Mononuclear cell (primary cell): ENCODE measurements at places on chromosomes 3 and 15. TPM values are rescaled to one million over a fixed set of nuclear protein-coding genes. Genes with fewer than 3 reads are reported as not detected.

Gene PAQR5
- total RNA-seq = under 0.01 TPM

Gene GPR149
- total RNA-seq = not detected

Gene PCBP4
- total RNA-seq = 5.6 TPM

Gene EPM2AIP1
- total RNA-seq = 42.5 TPM

Gene NRG4
- total RNA-seq = 0.84 TPM

Gene LIPC
- total RNA-seq = 0.73 TPM

Gene CCRL2
- total RNA-seq = 91.9 TPM

Gene LACTB
- total RNA-seq = 37.7 TPM

Gene NEDD4
- total RNA-seq = 2.6 TPM

Gene ECE2
- not detected for total RNA-seq

Gene ACP3
- 18.1 TPM for total RNA-seq

Gene ST8SIA2
- total RNA-seq = under 0.01 TPM

Gene RASL12
- not detected for total RNA-seq

Gene RTP3
- 0.10 TPM for total RNA-seq

Gene ROBO1
- 0.42 TPM for total RNA-seq

Gene NUP210
- 63.0 TPM for total RNA-seq

Gene RNF168
- 25.9 TPM for total RNA-seq

Gene LHFPL4
- total RNA-seq = not detected

Gene DUOXA2
- total RNA-seq = not detected

Gene TEX55
- not detected for total RNA-seq

Gene CHSY1
- total RNA-seq = 22.2 TPM

Gene SYNPR
- total RNA-seq = not detected

Gene ALPK3
- 0.10 TPM for total RNA-seq

Gene EBLN2
- total RNA-seq = 18.8 TPM

Gene TMEM207
- not detected for total RNA-seq

Gene TCAIM
- 7.6 TPM for total RNA-seq

Gene FAM174B
- total RNA-seq = 1.5 TPM

Gene SAMD7
- total RNA-seq = not detected

Gene FAM227B
- total RNA-seq = 4.5 TPM

Gene OXTR
- 0.52 TPM for total RNA-seq

Gene ZNF774
- under 0.01 TPM for total RNA-seq

Gene ZNF501
- total RNA-seq = 0.21 TPM

Gene PCLAF
- total RNA-seq = 1.4 TPM

Gene CCDC51
- total RNA-seq = 1.4 TPM

Gene TMEM158
- 1.9 TPM for total RNA-seq

Gene PCNP
- 193 TPM for total RNA-seq

Gene CD96
- 117 TPM for total RNA-seq

Gene SOX2
- under 0.01 TPM for total RNA-seq

Gene MRPS25
- 14.2 TPM for total RNA-seq

Gene POC1A
- 0.21 TPM for total RNA-seq

Gene TMCO5A
- total RNA-seq = 0.10 TPM

Gene TRIM59
- 21.0 TPM for total RNA-seq

Gene LIPH
- 0.84 TPM for total RNA-seq

Gene RETNLB
- not detected for total RNA-seq

Gene PRRT3
- total RNA-seq = 3.9 TPM

Gene CSTA
- total RNA-seq = 90.5 TPM

Gene HESX1
- 0.52 TPM for total RNA-seq

Gene PLA2G4E
- not detected for total RNA-seq

Gene STXBP5L
- not detected for total RNA-seq

Gene CHRFAM7A
- total RNA-seq = 5.1 TPM

Gene ZNF860
- 0.52 TPM for total RNA-seq

Gene CTXN2
- not detected for total RNA-seq

Gene PRSS50
- not detected for total RNA-seq

Gene FMN1
- total RNA-seq = 31.2 TPM
